ENCODE measurements at places on chromosomes 2 and 18. TPM values are rescaled to one million over a fixed set of nuclear protein-coding genes. Genes with fewer than 3 reads are reported as not detected.

Gene HOXD9
- total RNA-seq: not detected

Gene ARHGEF4
- total RNA-seq: 6.5 TPM

Gene TEX44
- not detected for total RNA-seq

Gene RAD51AP2
- not detected for total RNA-seq

Gene EPC2
- total RNA-seq: 37.8 TPM

Gene PRKD3
- 46.8 TPM for total RNA-seq

GRCh38 chr18:13178197-13178596 lies 40.4 kb upstream of the LDLRAD4 start:
- peaks cover 7% of the 10 kb centered on the region for H3K4me1 ChIP-seq
- no peak for DNase-seq
- H3K27ac ChIP-seq: no peak overlapping the region
- no peaks in the 10 kb centered on the region for H3K36me3 ChIP-seq
- H3K27me3 ChIP-seq: no peaks in the 10 kb centered on the region
- H3K4me3 ChIP-seq: no peak overlapping the region

GRCh38 chr18:54479365-54479764 lies 111.7 kb upstream of the DYNAP start:
- H3K36me3 ChIP-seq: no peaks in the 10 kb centered on the region
- peaks cover 6% of the 10 kb centered on the region for H3K4me1 ChIP-seq
- DNase-seq: no peak

DNA sequence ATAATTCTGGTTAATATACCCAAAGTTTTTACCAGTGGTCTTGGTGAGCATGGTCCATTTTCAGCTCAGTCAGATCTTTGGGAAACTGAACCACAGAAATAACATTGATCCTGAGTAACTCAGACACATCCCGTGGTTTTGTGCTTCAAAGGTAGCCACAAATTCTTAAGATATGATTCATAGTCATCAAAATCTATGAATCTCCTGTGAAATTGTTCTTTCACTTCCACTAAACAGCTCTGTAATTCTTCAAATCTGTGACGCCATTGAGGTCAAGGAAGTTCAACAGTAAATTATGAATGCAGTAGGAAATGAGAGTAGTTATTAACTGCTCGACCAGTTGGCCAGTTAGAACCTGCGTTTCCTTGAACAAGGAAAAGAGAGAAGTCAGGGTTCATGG lies 147.3 kb downstream of the IRS1 start:
- peak overlapping the region; percentile 4 for H3K27ac ChIP-seq
- H3K4me3 ChIP-seq: no peak overlapping the region
- no peaks in the 10 kb centered on the region for H3K36me3 ChIP-seq
- no peak for DNase-seq
- peaks cover 23% of the 10 kb centered on the region for H3K4me1 ChIP-seq
- H3K27me3 ChIP-seq: no peaks in the 10 kb centered on the region

DNA sequence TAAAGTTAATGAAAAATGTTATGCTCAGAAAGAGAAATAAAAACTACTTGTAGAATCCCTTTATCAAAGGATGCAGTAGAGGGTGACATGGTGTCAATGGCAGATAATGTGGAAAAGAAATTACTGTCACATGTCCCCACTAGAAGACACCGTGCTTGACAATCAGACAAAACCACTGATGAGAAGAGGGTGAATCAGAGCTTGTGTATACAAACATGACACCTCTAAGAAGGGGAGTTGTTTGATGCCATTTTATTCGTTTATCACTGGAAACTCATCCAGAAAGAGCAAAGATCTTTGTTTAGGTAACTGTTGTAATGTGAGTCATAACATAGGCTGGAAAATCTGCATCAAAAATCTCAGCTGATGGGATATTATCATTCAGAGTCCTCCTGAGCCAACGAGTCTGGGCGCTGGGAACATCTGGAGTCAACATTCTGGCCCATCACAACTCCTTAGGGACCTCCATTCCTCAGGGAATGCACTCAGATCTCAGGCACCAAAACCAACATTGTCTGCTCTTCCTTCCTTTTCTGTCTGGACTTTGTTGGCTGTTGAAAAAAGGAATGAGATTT lies 49.5 kb upstream of the RAB12 start:
- H3K4me1 ChIP-seq: no peaks in the 10 kb centered on the region
- DNase-seq: no peak
- H3K4me3 ChIP-seq: no peak overlapping the region

- H3K27me3 ChIP-seq: no peaks in the 10 kb centered on the region
- no peak overlapping the region for H3K4me3 ChIP-seq
- no peak for DNase-seq
- H3K27ac ChIP-seq: no peak overlapping the region
- H3K4me1 ChIP-seq: no peaks in the 10 kb centered on the region
- no peaks in the 10 kb centered on the region for H3K36me3 ChIP-seq
These were observed 947.5 kb downstream of the CPS1 start for GRCh38 chr2:211503856-211504255.

DNA sequence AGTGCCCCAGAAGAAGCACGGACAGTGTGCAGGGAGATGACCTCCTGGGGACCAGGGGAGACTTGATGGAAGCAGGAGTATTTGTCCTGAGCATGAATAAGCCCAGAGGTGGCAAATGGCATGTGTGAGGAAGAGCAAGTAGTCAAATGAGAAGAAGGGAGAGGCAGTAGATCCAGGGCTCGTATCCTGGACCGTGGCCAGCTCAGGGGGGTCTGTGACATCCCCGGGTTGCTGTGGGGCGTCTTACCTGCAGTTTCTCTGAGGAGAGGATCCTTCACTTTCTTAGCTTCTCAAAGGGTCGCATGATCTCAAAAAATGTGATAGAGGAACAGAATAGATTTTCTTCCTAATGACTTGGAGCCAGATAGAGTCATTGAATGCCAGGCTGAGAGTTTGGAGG lies 57.0 kb upstream of the FOSL2 start:
- H3K27ac ChIP-seq: no peak overlapping the region
- no peaks in the 10 kb centered on the region for H3K27me3 ChIP-seq
- no peak overlapping the region for H3K4me3 ChIP-seq
- peaks cover 69% of the 10 kb centered on the region for H3K4me1 ChIP-seq
- no peaks in the 10 kb centered on the region for H3K36me3 ChIP-seq
- DNase-seq: no peak

Data from thoracic aorta (tissue), 2 donors.